Body of pancreas (tissue), 4 donors: ENCODE measurements at places on chromosomes 3 and 15. TPM values are rescaled to one million over a fixed set of nuclear protein-coding genes. Genes with fewer than 3 reads are reported as not detected.
A peak's percentile ranks its signal among the peaks of the same experiment; 100 is the strongest.

Gene RFX7
- 5.4 TPM for total RNA-seq

DNA sequence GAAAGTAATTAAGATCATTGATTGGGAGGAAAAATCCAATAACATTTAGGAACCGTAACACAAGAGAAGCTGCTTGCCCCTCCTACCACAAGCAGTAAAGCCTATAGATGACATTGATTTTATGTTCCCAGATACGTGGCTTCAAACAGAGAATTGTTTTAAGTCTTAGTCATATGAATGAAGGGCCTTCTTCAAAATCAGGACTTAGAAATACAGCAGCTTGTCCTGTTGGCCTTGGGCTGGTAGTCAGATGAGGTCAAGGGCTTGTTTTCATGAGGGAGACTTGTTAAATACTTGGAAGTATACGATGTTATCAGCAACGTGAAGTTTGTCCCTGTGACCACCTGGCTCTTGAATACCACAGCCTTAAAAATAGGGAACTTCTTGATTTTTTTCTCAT, 114.4 kb downstream of the VGLL4 start:
- H3K27me3 ChIP-seq, result no peaks in the 10 kb centered on the region
- no peak for DNase-seq
- no peaks in the 10 kb centered on the region for H3K36me3 ChIP-seq
- H3K27ac ChIP-seq, result no peak overlapping the region

Gene ST3GAL6
- total RNA-seq, result 35.3 TPM

DNA sequence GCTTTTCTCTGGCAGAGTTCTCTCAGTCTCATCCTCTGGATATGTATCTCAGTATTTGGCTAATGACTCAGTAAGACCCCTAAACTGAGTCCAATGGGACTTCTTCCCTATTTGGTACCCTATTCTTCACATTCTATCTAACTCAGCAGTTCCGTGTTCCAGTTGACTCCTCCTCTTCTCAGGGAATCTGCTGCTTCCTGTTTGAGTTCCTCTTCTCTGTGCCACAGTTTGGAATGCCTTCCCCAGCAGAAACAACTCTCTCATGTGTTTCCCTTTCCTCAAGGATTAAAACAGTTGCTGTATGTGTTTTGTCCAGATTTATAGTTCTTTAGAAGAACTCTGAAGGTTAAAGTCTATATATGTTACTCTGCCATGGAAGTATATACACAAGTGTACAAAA, 344.0 kb upstream of the RARB start:
- H3K27me3 ChIP-seq, result no peaks in the 10 kb centered on the region
- H3K4me1 ChIP-seq, result no peaks in the 10 kb centered on the region
- H3K36me3 ChIP-seq, result no peaks in the 10 kb centered on the region
- no peak overlapping the region for H3K27ac ChIP-seq
- DNase-seq, result no peak

DNA sequence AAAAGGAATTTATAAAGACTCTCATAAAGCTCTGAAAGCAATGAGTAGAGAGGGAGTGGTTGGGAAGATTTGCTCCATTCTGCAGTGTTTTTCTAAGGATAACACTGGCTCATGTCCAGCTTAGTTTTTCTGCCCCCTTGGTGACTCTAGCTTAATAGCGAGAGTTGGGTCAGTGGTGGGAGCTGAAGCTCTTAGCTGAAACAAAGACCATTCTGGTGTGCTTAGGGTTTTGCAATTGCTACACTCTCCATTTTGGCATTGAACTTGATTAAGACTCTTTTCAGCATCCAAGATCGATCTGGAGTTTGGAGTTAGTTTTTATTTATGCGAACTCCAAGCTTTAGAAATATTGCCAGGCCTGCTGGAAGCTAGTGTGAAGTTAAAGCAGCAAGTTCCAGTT, 98.0 kb downstream of the ATG7 start:
- H3K27me3 ChIP-seq, result no peaks in the 10 kb centered on the region
- H3K4me3 ChIP-seq, result no peak overlapping the region
- no peaks in the 10 kb centered on the region for H3K4me1 ChIP-seq
- H3K27ac ChIP-seq, result no peak overlapping the region
- H3K36me3 ChIP-seq, result no peaks in the 10 kb centered on the region

DNA sequence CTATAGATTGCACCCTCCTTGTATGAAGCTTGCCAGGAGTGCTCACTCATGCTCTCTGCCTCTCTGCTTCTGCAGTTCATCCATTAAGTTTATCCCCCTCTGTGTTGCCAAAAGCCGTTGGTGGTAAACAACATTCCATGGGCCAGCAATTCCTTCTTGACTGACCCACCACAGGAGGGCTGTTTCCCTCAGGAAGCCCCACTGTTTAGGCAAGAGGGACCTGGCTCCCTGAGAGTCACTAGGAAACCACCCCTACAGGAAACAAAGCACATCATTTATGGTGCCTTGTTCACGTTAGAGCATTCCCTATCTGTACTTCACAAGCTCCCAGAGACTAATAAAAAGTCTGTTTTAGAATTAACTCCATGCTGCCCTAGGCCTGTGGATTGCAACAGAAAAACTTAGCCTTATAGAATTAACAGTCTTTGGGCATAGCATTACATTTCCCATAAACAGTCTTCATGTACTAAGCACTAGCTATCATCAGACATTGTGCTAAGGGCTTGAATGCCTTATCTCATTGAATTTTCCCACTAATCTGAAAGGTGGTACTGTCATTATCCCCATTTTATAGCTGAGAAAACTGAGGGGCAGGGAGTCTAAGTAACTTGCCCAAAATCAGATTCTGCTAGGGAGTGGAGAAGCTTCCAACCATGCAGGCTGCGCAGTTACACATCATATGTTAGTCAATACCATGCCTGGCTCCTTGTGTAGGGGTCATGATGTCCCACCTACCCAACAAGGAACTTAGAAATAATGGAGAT, 149.9 kb downstream of the SHQ1 start:
- no peak for DNase-seq
- H3K27me3 ChIP-seq, result no peaks in the 10 kb centered on the region
- no peaks in the 10 kb centered on the region for H3K4me1 ChIP-seq
- H3K36me3 ChIP-seq, result no peaks in the 10 kb centered on the region

DNA sequence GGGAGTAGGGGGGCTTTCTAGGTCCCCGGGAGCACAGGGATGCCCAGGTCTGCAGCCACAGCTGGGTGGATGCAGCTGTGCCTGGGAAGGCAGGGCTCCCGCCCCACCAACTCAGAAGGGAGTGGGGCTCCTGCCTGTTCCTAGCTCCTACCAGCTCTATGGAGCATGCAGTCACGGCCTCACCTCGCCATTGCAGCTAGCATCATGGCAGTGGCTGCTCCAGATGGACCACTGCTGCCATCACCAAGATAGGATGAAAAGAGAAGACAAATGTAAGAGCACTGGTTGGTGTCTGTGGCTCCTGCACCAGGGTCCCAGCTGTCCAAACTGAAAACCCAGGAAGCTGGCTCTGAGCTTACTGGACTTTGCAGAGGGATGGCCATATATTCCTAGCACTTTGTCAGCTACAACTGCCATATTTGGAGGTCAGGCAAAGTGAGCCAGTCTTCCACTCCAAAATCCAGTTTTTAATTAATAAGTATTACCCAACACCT, 3.0 kb upstream of the LIMD1 start:
- peaks cover 35% of the 10 kb centered on the region for H3K4me1 ChIP-seq
- H3K27ac ChIP-seq, result no peak overlapping the region
- H3K4me3 ChIP-seq, result no peak overlapping the region
- no peak for DNase-seq
- H3K27me3 ChIP-seq, result no peaks in the 10 kb centered on the region

DNA sequence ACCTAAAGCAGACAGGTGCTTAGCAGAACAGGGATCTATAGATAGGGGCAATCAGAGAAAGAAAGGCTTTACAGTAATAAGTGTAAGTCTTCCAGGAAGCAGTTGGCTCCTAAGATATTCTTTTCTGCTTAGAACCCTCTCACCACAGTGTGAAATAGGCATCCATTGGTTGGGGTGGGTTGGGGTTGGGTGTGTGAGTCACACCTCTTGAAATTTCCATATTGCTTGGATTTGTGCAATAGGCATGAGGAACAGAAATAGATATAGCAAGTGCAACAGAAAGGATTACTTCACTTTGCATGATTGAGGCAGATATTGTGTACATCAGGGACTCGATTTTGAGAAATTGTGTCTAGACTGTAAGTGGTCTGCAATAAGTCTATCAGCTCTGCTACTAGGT, 200.1 kb upstream of the GAP43 start:
- H3K27me3 ChIP-seq, result no peaks in the 10 kb centered on the region
- H3K4me3 ChIP-seq, result no peak overlapping the region

DNA sequence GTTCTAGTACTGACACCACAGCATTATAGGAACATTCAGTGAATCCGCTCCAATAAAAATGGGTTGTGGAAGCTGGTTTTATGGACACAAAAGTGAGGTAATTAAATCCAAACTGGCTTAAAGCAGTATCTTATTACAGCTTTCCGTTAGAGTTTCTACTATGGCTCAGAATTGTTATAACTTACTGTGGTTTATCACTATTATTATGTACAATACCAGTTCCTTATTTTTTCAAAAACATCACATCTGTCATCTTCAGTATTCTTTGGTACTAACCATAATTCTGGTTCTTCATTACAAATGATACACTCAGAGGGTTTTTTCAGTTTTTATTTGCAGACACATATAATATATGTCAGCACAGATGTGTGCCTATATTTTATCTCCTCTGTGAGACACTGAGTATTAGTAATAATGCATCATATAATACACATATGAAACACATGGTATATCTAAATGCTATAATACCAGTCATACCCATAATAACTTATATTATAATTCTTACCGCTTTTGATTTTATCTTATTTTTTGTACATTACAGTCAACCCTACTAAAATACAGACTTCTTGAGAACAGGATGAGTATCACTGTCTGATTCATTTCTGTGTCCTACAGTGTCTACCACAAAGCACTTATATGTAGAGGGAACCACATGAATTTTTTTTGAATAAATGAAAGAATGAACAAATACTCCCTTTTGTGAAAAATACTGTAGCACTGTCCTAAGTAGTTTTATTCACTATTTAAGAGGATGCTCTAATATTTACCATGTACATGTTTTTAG, 39.0 kb downstream of the CMSS1 start:
- H3K36me3 ChIP-seq, result no peaks in the 10 kb centered on the region
- H3K27me3 ChIP-seq, result no peaks in the 10 kb centered on the region
- peaks cover 15% of the 10 kb centered on the region for H3K4me1 ChIP-seq
- DNase-seq, result no peak
- H3K27ac ChIP-seq, result no peak overlapping the region

- no peak for DNase-seq
- H3K27me3 ChIP-seq, result no peaks in the 10 kb centered on the region
- H3K27ac ChIP-seq, result no peak overlapping the region
- no peak overlapping the region for H3K4me3 ChIP-seq
- no peaks in the 10 kb centered on the region for H3K36me3 ChIP-seq
- H3K4me1 ChIP-seq, result no peaks in the 10 kb centered on the region
Observed at GRCh38 chr3:1632128-1632527, 466.5 kb upstream of the CNTN4 start.

Gene CCDC191
- 5.4 TPM for total RNA-seq

DNA sequence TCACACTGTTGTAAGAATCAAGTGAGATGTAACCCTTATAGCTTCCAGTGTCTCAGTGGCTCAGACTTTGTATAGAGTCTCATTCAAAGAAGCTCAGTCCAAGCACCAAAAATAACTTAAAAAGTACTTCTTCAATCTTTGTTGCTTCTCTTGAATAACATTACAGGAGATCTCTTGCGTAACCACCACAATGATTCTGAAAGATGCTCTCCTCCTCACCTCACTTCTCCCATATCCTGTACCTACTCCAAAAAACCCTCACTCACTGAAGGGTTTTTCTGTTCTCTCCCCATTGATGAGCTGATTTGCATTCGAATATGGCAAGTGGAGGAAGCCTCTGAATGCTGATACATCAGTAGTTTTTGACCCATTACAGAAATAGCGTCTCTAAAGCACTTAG, 39.4 kb upstream of the MRPS22 start:
- H3K4me3 ChIP-seq, result no peak overlapping the region
- no peaks in the 10 kb centered on the region for H3K27me3 ChIP-seq
- no peak for DNase-seq

- no peak for DNase-seq
- no peaks in the 10 kb centered on the region for H3K27me3 ChIP-seq
- no peak overlapping the region for H3K27ac ChIP-seq
- H3K36me3 ChIP-seq, result no peaks in the 10 kb centered on the region
- no peak overlapping the region for H3K4me3 ChIP-seq
- no peaks in the 10 kb centered on the region for H3K4me1 ChIP-seq
Observed at GRCh38 chr3:108126348-108126747, 35.5 kb upstream of the CD47 start.

GRCh38 chr3:114155370-114155821, 23.5 kb downstream of the DRD3 start:
- no peak overlapping the region for H3K27ac ChIP-seq
- no peaks in the 10 kb centered on the region for H3K27me3 ChIP-seq
- H3K36me3 ChIP-seq, result no peaks in the 10 kb centered on the region
- H3K4me1 ChIP-seq, result peaks cover 4% of the 10 kb centered on the region
- peak; percentile 8 for DNase-seq
- no peak overlapping the region for H3K4me3 ChIP-seq

Gene TGM4
- not detected for total RNA-seq

GRCh38 chr3:113662824-113663223, 33.6 kb downstream of the USF3 start:
- H3K4me1 ChIP-seq, result peaks cover 61% of the 10 kb centered on the region
- DNase-seq, result peak; percentile 28
- H3K27me3 ChIP-seq, result no peaks in the 10 kb centered on the region
- H3K4me3 ChIP-seq, result no peak overlapping the region
- H3K27ac ChIP-seq, result peak overlapping the region; percentile 68
- no peaks in the 10 kb centered on the region for H3K36me3 ChIP-seq

GRCh38 chr3:57753016-57753415, 3.1 kb upstream of the SLMAP start:
- peaks cover 7% of the 10 kb centered on the region for H3K4me1 ChIP-seq
- no peak for DNase-seq
- H3K27me3 ChIP-seq, result no peaks in the 10 kb centered on the region
- no peak overlapping the region for H3K27ac ChIP-seq

DNA sequence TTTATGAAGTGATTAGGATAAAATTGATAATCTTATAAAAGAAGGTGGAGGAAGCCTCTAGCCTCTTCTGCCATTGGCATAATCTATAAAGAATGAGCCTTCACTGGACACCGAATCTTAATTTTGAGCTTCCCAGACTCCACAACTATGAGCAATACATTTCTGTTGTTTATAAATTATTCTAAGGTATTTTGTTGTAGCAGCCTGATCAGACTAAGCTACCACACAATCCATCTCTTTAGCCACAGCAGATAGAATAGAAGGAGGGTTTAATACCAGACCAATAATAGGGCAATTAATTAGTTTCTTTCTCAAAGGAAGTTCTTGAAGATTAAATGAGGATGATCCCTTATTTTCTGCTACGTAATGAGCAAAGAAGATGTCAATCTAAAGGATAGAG, 33.3 kb downstream of the SUCNR1 start:
- H3K4me3 ChIP-seq, result no peak overlapping the region
- no peaks in the 10 kb centered on the region for H3K27me3 ChIP-seq
- no peaks in the 10 kb centered on the region for H3K4me1 ChIP-seq
- H3K27ac ChIP-seq, result no peak overlapping the region
- no peak for DNase-seq
- no peaks in the 10 kb centered on the region for H3K36me3 ChIP-seq

- no peaks in the 10 kb centered on the region for H3K36me3 ChIP-seq
- no peaks in the 10 kb centered on the region for H3K4me1 ChIP-seq
- no peak overlapping the region for H3K27ac ChIP-seq
- H3K4me3 ChIP-seq, result no peak overlapping the region
Observed at GRCh38 chr3:160474416-160474838, 24.8 kb upstream of the TRIM59 start.
